ENCODE measurements at places on chromosomes 6 and 20.

DNA sequence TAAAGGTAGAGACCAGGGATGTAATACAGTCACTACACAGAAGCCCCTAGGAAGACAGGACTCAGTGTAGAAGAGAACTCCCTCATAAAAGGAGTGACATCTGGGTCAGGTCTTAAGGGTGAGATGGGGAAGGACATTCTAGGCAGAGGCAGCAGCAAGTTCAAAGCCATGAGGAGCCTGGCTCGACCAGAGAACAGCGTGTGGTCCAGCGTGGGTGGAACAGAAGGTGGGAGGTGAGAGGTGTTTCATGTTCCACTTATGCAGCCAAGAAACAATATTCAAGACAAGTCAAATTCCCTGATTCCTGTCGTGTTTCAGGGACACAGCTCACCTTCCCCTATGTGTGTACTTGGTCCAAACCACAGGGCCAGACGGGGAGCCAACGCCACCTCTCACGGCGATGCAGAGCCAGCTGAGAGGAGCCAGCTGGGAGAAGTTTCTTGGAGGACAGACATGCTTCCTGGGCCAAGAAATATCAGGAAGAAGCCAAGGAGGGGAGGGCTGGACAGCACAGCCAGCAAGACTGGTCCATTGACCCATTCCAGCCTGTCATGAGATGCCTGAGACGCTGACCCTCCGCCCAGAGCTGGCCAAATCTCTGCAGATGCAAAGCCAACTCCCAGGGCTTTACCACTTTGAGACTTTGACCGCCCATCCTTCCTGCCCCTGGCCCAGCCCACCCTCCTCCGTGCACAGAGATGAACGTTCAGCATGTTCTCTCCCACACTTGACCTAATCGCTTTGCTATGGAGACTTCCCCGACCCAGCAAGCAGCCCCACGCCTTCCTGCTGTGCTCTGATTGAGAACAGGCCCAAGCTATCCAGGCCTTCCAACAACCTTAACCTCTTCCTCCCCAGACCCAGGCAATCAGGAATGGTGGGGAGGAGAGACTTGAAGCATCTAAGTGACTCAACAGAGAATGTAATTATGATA, 113.8 kb downstream of the PRND start:
- DNase-seq = no peak

DNA sequence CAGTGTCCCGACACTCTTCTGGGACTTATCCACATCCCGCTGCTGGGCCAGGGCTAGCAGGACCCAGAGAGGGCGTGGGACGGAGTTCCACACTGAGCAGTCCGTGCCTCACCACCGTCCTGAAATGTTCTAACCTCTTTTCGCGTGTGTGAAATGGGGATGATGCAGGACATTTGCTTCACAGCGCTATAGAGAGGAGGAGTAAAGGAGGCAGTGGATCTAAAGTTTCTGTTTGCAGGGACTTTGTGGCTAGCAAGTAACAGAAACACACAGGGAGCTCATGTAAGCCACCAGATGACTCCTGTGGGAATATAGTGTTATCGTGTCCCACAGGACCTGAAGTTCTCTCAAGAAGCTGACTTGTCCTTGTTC, 634 bp downstream of the ITPA start:
- DNase-seq = no peak

DNA sequence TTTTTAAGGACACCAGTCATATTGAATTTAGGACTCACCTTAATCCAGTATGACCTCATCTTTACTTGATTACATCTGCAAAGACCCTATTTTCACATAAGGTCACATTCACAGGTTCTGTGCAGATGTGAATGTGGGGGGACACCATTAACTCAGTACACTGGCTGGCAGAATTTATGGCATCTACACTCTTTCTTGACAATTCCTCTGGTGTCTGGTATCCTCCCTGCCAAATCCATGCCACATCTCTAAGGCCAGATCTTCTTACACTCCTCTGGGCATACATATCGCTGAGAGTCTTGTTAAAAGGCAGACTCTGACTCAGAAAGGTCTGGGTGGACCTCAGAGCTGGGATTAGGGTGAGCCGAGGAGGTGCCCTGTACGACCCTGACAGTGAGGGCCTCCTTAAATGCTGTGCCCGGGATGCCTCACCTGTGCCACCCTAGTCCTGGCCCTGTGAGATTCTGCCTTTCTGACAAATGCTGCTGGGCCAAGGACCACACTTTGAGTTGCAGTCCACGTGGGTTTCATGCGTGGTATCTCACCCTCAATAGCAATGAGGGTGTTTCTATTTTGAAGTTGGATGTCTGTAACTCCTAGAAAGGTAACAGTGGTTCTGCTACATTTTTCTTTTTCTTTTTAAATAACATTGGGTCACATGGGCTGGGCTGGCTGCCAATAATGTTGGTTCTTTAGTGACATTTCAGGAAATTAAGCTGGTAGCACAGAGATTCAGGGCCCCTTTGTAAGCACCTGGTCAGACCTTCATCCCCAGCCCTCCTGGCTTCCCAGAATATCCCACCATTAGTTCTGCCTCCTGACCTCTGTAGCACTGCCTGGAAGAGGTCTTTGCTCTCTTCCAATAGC, 17.2 kb upstream of the LRRN4 start:
- DNase-seq = no peak

GRCh38 chr6:22444330-22444729, 125.0 kb upstream of the HDGFL1 start:
- DNase-seq = no peak

DNA sequence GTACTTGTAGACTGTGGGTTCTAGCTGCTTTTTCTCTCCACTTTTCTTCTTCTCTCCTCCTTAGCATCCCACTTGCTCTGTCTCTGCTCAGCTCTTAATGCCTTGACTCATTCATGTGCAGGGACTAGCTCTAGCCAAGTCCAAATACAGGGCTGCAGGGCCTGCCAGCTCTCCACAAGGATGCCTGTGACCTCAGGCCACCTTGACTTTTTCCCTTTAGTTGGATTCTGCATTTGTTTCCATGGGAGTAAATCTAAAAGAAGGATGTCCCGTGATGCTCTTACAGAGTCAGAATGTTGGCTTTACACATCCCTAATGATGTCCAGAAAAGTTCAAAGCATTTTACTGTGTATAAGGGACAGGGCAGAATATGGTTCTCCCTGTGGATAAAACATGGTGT, 101.8 kb upstream of the PREP start:
- no peak for DNase-seq

DNA sequence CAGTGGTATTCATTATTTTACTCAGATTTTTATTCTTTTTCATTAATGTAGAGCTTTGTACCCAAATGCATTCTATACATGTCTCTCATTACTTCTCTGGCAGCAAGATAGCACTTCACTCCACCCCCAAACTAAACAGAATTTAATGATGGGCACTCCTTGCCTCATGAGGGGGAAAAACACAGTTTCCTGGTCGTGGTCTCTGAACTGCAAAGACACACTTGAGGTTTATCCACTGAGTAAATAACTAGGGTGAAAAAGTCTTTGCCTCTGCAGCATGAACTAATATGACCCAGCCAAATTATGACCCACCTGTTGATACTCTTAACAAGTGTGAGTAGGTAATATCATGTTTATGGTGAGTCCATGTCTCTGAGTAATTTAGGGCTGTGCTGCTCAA, 785.2 kb upstream of the FLRT3 start:
- no peak for DNase-seq

GRCh38 chr6:142886431-142887170, 58.4 kb downstream of the HIVEP2 start:
- peak; percentile 75 for DNase-seq

- no peak for DNase-seq
Observed at GRCh38 chr6:41040101-41040939, 1.3 kb upstream of the UNC5CL start.

DNA sequence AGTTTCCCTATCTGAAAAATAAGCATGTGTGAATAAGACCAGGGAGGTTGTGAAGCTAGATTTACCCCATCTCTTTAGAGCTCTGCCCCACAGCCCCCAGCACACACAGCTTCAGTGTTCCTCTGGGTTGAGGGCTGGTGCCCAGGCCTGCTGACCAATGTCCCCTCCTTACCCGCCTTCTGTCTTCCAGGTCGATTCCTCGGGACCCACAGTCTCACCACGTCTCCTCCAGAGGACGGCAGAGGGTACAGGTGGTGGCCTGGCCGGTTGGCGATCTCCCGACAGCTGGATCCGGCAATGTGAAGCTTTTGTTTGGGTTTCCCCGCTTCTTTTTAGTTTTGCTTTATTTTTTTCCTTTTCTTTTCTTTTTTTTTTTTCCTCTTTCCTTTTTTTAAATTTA, 42.0 kb downstream of the STK35 start:
- DNase-seq = no peak

DNA sequence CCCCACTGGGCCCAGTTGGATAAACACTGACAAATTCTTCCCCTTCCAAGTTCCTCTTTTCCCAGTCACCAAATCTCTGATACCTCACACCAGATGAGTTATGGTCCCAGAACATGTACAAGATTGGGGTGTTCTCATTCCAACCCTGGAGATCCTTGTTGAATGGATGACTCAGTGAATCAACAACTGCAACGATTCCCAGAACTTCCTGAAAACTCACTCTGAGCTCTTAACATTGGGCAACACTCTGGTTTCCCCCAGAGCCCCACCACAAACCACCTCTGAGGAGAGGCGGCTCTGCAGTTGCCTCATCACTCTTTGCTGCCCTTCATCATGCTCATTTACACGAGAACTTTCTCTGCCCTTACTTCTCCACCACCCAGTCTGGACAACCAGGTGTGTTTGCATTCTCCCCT, 115.2 kb downstream of the MRPL14 start:
- no peak for DNase-seq

DNA sequence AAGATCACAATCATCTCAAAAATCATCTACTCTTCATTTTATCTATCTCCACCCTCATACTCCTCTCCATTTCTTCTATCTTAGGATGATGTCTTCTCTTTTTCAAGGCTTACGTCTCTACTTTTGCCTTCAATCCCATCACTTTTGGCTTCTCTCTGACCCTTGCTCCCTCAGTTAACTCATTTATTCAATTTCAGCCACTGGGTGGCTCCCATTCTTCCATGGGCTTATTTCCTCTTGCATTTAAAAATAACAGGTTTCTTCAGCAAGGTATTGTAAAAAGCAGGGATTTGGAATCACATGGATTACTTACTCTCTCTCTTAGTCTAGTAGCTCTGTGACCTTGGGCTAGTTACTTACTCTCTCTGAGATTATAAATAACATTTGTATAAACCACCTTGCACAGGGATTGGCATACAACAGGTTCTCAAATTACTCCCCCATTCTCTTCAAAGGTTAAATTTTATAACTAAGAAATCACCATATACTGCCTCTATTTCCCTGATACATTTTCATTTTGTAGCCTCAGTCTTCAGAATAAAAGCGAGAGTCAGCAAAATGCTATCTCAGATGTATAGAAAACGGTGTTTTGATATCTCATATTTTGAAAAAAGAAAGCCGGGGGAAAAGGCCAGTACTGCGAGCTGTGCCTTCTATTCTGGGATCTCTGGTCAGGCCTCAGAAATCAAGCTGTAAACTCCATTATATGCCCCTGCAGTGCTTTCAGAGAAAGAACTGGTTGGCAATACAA, 5.5 kb downstream of the ZSCAN12 start:
- DNase-seq = no peak

DNA sequence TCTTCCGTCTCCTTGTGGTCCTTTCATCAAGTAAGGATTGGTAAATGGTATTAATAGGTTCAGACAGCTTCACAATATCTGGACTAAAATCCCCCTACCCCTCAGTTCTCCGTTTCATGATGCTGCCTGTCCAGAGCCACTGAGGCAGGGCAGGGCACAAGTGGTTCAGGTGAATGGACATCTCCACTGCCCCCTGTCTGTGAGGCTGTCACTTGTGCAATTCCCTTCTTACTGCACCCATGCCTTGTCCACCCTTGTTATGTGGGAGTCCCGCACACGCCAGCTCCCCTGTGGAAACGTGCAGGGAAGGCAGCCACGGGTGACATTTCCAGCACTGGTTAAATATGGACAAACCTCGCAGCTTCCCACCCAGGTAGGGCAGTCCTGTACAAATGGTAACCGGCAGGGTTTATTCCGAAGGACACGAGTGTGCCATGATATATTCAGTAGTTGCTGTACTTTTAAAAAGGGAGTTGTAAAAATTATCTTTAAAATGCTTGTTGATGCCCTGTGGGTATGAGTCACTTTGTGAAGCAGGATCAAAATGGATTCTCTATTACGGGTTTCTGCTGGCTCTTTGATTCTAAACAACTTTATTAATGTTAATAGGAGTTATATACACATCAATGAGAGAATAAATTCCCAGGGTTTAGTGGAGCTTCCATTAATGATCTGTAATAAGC, 73.5 kb downstream of the FYN start:
- DNase-seq = no peak

DNA sequence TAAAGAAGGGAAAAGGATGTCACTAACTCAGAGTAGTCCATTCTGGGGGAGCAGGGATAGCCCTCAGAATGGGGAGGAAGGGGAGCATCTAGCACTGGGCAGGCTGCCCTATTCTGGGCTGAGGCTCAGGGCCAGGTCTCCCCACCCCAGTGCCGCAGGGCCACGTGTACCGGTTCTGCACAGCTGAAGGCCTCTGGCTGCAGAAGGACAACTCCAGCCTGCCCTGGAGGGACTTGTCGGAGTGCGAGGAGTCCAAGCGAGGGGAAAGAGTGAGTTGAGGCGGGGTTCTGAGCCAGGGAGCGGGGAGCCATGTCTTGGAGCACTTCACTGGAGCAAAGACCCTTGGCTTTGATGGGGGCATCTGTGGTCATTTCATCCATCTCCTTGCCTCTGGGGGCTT, 17.0 kb downstream of the GLP1R start:
- DNase-seq = no peak

- DNase-seq = no peak
Observed at GRCh38 chr20:14979453-14979986, 642.1 kb upstream of the FLRT3 start.

DNA sequence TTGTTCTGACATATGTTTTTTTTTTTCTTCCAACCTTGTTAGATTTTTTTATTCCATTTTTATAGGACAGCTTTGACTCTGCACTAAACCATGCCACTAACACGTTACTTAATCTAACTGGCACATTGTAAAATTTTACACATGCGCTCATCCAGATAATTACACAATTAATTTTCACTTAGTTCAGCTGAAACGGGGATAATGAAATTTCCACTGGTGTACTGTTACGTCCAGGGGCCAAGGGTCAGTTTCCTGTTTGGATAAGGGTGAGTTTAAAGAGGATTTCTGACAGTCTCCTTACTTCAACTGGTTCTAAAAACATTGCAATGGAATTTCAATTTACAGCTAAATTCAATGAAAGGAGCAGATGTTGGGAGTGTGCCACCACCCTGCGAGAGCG, 221.8 kb upstream of the CEP162 start:
- no peak for DNase-seq

Measured in CD4-positive, alpha-beta T cell treated with Interleukin-12 subunit alpha and Interleukin-12 subunit beta, for 1 hour (primary cell).